ENCODE measurements at places on chromosomes 6 and 20.

DNA sequence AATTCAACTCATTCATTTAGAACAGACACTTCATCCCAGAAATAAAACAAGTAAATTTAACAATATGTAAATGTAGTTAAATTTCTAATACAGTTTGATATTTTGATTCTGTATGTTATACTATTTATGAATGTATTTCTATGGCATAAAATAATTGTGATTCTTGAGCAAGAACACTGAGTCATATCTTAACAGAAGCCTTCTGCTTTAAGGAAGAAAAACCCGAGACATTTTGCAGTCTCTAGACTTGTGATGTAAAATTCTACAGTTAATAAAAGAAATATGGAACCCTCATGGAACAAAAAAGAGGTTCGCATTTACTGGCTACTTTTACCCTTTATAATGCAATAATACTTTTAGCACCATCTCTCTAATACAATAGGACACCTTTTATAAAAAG lies 47.9 kb upstream of the SCML4 start:
- DNase-seq, result no peak

DNA sequence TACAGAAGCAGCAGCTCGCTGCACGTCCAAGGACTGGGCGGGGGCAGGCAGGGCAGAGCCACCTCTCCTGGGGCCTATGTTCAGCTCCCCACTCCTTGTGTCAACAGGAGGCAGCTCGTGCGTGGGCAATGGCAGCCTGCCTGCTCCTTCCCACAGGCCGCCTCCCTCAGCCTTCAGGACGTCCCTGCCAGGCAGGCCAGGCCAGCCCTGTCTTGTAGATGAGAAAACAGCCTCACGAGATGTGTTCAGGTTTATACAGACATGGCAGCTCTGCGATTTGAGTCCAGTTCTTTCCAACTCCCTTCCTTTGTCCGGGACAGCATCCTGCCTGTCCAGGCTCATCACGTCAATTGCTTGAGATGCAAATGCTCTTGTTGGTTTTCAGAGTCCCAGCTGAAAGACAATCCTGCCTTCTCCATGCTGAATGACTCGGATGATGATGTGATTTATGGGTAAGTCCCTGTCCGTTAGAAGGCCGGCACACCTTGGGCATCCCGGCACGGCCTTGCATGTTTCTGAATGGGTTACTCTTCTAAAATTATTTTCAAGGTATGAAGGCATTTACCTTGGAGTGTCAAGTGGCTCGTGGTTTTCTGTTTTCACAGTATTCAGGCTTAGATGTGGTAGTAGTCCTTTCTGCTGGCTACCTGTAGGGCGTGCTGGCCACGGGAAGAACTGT lies 13.5 kb downstream of the DYNLT1 start:
- no peak for DNase-seq

DNA sequence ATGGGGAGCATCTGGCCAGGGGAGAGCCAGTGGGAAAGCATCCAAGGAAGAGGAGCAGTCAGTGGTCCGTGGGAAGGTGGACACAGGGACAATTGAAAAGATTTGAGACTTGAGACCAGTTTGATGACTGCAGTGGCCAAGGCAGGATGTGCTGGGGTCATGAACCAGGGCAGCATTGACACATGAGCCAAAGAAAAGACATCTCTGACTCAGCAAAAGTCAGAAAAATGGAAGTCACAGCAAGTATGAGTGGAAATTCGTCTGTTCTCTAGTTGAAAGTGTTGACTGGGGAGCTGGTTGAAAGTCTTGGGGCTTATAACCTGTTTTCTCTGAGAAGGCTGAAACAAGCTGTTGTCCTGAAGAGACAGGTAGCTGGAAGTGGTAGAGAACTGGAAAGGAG lies 31.3 kb downstream of the RAB22A start:
- DNase-seq, result no peak

DNA sequence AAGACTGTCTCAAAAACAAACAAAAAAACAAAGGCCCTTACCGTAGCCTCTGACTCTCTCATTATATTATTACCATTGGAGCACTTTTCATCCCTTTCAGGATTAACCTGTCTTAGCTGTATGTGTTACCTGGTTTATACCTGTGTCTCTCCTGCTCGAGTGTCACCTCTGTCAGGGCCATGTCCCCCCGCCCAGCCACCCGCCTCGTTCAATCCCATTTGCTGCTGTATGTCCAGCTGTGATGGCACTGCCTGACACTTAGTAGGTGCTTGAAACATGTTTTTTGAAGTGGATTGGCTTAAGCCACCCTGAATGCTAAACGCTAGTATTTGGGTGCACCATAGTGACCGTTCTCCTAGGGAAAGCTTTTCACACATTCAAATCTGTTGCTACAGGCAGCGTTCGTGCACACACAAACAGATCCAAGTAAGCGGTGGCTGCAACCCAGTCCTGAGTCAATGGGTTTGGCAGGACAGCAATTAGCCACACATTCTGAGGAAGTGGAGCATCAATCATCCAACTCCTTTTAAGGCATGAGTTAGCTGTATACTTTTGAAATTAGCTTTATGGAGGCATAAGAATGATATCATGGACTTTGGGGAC lies 98.9 kb upstream of the ZNF217 start:
- no peak for DNase-seq

DNA sequence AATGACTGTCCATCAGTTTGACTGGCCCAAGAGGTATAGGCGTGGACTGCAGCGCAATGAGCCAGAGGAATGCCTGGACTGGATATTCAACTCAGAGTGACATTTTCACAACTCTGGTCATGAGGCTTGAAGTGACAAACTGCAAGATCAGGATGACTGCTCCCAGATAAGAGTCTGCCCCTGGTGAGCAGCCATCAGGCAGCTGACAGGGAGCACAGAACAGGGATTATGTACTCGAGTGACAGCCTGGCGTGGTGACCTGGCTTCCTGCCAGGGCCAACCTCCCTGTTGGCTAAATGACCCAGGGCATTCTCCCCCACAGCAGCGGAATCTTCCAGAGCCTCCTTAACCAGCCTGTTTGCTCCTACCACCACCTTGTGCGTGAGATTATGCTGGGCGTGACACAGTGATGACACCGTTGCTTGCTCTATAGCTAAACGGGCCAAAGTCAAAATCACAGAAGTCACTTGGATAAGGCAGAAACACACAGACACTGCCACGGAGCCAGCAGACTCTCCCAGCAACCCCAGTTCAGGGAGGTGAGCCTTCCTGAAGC lies 209.1 kb upstream of the JARID2 start:
- DNase-seq, result no peak

- no peak for DNase-seq
These were observed 138.2 kb upstream of the PLCB4 start for GRCh38 chr20:8930726-8931125.

GRCh38 chr20:5100684-5101347 lies 18.9 kb downstream of the PCNA start:
- DNase-seq, result no peak

DNA sequence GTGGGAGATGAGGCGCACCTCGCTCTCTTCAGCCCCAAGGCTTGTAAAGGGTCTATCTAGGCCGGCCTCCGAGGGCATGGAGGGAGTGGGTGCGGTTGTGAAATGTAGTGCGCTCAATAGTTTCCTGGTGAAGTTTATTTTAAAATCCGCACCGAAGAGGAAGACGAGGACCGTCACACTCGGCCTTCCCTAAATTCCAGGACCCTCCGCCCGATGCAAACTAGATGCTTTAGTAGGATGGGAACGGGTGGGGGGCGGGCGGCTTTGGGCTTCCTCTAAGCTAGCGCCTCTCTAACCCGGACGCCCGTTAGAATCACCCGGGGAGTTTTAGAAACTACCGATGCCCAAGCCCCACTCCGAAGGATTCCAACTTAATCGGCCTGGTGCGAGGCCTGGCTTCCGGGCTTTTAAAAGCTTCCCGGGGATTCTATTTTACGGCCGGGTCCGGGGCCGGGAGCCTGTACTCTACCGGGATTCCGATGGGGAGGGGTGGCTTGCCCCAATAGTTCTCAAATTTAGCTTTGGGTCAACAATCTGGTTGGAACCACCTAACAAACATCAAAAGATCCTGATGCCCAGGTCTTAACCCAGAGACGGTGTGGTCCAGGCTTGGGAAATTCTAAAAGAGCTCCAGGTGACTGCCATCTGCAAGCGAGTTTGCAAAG lies 548 bp upstream of the BCAS4 start:
- DNase-seq, result no peak

GRCh38 chr20:45358282-45359068 lies 4.5 kb upstream of the SYS1 start:
- DNase-seq, result no peak

GRCh38 chr6:52872031-52872430 lies 31.4 kb upstream of the GSTA5 start:
- DNase-seq, result no peak

- DNase-seq, result no peak
These were observed 36.7 kb downstream of the MARCKS start for GRCh38 chr6:113893866-113894265.

- DNase-seq, result peak; percentile 55
These were observed at the start of gene AKAP7 for GRCh38 chr6:131135244-131136020. Gene AKAP7, plus strand, starts transcription at chr6:131135467. Its CDS starts 297 bp downstream, at chr6:131135764.

DNA sequence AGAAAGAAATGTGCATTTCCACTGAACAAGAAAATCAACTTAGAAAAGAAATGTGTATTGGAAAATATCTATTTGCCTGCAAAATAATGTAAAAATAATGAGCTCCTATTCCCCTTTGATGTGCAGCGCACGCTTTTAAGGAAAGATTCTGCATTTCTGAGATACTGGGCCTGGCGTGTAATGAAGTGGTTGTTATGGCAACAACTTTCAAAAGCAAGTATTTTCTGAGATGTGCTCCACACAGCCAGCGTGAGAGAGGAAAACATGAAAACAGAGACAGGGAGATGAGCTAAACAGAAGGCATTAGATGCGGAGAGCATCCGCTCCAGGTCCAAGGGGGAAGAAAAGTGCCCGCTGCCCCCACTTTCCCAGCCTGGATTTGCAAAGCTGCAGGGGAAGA lies 39.1 kb upstream of the GTSF1L start:
- DNase-seq, result no peak

DNA sequence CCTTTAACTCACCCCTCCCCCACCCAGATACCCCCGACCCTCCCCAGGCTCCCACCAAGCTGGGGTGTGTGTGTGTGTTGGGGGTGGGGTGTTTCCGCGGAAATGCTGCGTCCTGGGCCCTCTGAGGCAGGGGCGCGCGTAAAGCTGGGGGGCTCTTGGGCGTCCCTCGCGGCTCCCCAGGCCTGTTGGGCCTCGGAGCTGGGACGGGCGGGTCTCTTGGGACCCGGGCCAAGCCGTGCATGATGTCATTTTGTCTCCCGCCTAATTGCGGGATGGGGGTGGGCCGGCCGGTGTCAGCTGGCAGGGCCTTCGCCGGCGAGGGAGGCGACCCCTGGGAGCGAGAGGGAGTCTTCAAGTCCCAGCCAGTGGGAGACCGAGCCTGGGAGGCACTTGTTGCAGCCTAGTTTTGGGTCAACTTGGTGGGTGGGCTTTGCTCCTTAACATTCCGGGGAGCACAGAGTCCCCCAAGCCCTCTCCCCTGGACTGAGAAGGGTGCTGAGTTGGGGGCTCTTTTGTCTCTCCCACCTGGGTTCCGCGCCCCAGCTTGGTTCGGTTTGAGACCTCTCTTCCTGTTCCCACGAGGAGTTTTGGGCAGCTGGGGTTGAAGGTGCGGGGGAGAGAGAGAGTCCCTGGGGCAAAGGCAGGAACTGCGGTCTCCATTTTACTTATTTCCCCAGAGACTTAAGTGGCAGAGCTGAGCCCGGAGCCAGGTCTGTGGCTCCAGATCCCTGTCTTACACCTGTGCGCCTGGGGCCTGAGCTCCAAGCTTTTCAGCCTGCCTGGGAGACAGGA lies 623 bp downstream of the MYBL2 start:
- DNase-seq, result peak; percentile 35

DNA sequence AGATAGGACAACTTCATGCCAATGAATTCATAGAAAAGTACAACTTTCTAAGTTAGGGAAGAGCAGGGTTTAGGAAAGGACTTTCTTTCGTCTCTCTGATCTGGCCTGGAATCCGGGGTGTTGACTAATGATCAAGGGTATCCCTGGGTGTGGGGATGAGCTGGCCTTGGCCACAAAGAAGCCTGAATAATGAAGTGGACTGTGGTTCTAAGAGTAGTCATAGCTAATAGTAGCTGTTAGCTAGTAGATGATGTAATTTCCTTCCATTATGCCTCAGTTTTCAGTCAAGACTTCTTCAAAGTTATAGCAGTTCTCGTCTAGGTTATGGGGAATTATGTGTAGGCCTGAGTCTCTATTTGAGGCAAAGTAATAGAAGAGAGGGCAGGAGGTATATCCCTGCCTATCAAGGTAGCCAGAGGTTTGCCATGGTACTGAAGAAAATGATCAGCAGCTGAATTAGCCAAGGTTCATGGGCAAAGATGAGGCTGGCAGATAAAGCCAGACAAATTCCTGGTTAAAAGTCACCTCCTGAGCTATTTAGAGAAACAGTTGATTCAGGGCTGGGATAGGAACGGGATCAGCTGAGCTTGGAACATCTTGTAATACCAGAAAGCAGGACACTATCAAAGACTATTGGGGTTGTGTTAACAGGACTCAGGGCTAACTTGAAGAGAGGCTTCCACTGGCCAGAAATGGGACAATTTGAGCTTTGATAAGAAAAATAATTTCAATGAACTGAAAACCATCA lies 18.7 kb upstream of the TRPC4AP start:
- DNase-seq, result no peak

GRCh38 chr6:7144872-7145584 lies 37.3 kb downstream of the RREB1 start:
- no peak for DNase-seq

GRCh38 chr6:72418495-72418894 lies 203.4 kb upstream of the KCNQ5 start:
- DNase-seq, result no peak

DNA sequence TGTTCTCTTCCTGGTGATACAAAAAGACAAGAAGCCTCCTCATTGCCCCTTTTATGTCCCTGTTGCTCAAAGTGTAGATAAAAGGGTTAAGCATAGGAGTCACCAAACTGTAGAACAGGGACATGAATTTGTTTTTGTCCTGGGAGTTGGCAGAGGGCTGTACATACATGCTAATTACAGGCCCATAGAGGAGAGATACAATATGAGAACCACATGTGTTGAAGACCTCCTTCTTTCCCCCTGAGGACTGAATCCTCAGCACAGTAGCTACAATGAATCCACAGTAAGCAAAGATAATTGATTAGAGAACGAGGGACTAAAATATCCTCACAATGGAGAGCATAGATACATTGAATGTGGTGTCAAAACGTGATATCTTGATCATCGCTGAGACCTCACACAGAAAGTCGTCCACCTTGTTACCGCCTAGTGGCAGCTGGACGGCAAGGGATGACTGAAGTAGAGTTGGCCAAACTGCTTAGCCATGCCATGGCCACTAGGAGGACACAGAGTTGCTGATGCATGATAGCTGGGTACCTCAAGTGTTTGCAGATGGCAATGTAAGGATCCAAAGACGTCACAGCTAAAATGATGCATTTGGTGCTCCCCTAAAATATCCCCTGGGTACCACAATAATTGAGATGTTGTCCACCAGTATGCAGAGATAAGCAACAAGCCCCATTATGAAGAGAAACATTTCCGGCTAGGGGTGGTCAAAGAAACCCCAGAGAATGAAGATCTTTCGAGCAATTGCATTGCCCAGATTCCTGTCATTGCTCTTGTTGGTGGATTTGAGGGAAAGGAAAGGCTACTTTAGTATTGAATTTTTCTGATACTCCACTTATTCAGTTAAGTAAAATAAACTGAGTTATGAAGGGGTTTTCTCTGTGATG lies 15.0 kb downstream of the OR2B3 start:
- DNase-seq, result peak; percentile 2

GRCh38 chr6:54192993-54193392 lies 81.8 kb downstream of the MLIP start:
- no peak for DNase-seq

Data from GM12891 (cell line).